ENCODE measurements at places on chromosomes 4 and X.
A peak's percentile ranks its signal among the peaks of the same experiment; 100 is the strongest.

GRCh38 chrX:121109986-121110385 is 62.6 kb downstream of the GLUD2 start:
- no peak for DNase-seq

DNA sequence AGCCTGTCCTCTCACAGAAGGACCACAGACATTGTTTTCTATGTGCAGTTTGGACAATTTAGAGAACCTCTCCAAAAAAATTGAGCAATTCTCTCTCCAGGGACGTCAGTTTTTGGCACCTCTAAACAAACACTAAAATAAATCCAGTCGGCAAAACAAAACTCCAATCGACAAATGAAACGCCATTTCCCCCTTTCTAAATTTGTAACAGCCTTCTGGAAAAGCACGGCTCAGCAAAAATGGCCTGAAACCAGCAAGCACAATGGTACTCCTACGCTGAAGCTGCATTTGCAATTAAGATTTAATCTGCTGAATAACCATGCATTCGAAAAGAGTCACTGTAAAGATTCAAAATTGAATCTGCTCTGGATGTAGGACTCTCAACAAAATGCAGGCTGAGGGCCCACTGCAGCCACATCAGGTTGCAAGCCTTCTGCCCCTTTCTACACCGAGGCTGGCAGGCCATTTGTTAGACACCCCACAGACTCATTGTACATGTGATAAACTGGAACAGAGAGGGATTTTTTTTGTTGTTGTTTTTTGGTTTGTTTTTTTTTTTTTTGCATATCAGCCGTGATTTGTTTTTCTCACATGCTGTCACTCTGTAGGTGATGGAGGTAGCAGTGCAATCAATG is 79.9 kb upstream of the MAP3K15 start:
- DNase-seq, result no peak

GRCh38 chr4:150828159-150828558 is 186.9 kb downstream of the LRBA start:
- DNase-seq, result no peak

- no peak for DNase-seq
Observed at GRCh38 chr4:108359130-108359985, 190.6 kb upstream of the LEF1 start.

- no peak for DNase-seq
Observed at GRCh38 chr4:147407261-147408045, 73.4 kb upstream of the EDNRA start.

GRCh38 chr4:165293061-165293460 is 34.4 kb upstream of the MSMO1 start:
- DNase-seq, result no peak

GRCh38 chr4:93334003-93334402 is 494.6 kb upstream of the ATOH1 start:
- no peak for DNase-seq

DNA sequence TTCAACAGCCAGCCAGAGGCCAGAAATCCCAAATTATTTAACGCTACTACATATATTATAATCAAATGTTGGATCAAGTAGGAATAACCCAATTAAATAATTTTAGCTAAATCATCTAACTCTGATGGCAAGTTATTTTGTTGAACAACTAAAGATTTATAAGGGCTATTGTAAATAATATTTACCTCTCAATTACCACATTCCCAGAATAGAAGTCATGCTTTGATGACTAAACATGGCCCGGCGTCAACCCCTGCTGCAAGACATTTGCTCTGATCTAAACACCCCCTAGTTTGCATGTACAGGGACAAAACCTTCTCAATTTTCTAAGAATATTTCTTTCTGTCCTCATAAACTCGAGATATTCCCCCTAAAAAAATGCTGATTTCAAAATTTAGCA is 14.2 kb downstream of the VEGFC start:
- no peak for DNase-seq

DNA sequence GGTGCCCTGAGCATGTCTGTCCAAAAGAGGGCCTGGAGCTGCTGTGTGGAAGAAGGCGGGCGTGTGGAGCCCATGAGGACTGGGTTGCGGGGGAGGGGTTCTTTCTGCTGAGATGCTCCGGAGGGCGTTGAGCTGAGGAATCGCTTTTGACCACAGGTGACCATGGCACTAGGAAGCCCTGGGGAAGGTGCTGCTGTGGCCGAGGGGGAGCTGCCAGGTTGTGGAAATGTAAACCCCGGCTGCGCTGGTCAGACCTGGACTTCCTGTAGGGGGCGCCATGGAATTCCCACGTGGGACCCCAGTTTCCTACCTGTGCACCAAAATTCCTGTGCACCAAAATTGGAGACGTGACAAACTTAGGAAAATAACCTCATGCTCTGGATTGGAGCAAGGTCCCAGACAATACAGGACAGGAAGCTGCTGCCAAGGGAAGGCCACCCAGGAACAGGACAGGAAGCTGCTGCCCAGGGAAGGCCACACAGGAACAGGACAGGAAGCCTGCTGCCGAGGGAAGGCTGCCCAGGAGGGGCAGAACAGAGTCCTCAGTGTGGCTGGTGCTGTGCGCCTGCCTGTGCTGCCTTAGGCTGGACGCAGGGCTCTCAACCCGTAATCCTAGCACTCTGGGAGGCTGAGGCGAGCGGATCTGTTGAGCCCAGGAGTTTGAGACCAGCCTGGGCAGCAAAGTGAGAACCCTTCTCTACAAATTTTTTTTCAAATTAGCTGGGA is 28.4 kb upstream of the UVSSA start:
- DNase-seq, result no peak

- DNase-seq, result peak; percentile 1
Observed at GRCh38 chrX:125436855-125437254, 117.2 kb downstream of the TEX13C start.

DNA sequence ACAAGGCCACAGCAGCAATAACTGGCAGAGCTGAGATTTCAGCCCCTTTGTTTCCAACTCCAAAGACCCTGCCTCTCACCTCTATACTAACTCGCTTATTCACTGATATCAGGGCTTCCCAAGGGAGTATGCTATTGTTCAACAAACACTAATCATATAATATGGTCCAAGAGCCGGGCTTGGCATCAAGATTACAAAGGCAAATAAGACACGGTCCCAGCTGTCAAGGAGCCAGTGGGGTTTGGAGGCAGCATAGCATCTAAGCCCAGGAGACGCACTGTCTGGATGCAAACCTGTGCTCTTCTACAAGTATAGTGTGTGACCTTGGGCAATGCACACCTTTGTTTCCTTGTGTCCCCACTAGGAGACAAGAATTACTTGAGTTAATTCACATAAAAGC is 28.7 kb downstream of the PAPSS1 start:
- no peak for DNase-seq

DNA sequence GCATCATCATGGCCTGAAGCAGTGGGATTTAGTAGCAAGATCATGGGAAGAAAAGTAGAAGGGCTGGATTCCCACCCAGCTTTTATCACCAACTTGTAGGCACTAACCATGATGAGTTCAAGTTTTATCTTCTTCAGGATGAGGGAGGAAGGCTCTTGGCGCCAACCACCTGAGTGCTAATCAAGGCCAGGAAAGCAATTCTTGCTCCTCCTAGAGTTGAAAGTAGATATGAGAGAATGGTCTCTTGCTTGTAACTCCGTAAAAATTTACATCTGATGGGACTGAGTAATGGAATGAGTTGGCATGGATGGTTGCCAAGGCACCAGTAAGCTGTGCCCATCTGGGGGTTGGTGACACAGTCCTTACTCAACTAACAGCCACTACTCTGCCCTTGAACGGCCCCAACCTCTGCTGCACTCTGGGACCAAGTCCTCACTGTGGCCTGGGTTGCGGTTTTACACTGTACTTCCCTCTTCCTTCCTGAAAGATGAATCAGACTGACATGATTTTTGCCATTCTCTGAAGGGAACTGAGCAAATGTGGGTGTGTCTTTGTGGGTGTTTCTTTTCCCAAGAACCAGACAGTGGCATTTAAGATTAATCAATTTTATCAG is 39.4 kb upstream of the NDP start:
- DNase-seq, result no peak

GRCh38 chr4:125072269-125072668 is 242.5 kb upstream of the FAT4 start:
- no peak for DNase-seq

- peak; percentile 30 for DNase-seq
Observed at GRCh38 chr4:84503495-84504437, 4.7 kb upstream of the NKX6-1 start.

- no peak for DNase-seq
Observed at GRCh38 chrX:24271262-24271661, 42.6 kb downstream of the SUPT20HL2 start.

- peak; percentile 6 for DNase-seq
Observed at GRCh38 chr4:27084685-27085361, 224.2 kb downstream of the STIM2 start.

GRCh38 chr4:122845760-122846159 is 19.1 kb downstream of the FGF2 start:
- no peak for DNase-seq

Measured in NCI-H1105 (cell line).